ENCODE measurements at places on chromosomes 6 and 20.

DNA sequence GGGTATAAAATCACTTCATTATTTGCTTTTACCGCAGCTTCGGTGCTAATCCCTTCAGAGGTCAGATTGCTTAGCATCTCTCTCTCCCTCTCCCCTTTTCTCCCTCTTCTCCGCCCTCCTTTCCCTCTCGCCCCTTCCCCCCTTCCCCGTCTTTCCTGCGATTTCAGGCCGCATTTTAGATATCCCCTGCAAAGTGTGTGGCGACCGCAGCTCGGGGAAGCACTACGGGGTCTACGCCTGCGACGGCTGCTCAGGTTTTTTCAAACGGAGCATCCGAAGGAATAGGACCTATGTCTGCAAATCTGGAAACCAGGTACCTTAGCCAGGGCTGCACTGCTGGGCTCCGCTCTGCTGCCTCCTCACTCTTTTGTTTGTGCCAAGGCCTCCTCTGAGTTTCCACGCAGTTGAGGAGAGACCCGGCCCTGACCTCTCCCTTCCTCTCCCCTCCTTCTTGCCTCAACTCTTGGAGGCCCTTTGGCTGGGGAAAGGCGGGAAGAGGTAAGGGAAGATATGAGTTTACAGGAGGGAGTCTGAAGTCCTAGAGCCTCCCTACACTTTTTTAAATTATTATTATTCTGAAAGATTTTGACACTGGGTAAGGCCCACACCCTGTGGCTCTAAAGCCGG lies 5.6 kb downstream of the NR2E1 start:
- no peak for DNase-seq

GRCh38 chr20:20396794-20397193 lies 28.9 kb downstream of the INSM1 start:
- no peak for DNase-seq

GRCh38 chr6:30954631-30955366 lies 14.0 kb downstream of the MUCL3 start:
- no peak for DNase-seq

GRCh38 chr20:56793916-56794315 lies 164.8 kb downstream of the TFAP2C start:
- DNase-seq: no peak

DNA sequence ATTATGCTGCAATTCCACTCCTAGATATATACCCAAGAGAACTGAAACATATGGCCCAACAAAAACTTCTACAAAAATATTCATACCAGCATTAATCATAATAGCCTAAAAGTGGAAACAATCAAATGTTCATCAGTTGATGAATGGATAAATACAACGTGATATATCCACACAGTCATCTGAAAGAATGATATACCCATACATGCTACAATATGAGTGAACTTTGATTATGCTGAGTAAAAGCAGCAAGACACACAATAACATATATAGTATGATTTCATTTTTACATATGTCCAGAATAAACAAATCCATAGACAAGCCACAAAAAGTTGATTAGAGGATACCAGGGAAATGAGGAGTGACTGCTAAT lies 30.7 kb downstream of the CDK19 start:
- no peak for DNase-seq

DNA sequence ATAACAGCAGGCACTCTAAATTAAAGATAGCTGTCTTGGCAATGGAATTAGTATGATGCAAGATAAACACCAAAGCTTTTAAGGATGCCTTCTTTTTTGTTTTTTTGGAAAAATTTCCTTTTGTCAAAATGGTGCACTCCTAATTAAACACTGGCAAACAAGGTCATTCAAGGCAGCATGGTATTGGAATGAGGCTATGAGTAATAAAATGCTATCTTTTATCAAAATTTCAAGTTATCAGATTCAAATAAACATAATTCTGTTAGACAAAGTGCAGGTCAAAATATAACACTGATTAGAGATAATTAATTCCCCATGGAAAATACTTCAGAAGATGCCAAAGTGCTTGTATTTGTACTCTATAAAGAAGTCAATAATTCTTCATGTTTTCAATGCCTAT lies 514.1 kb downstream of the TENT5A start:
- no peak for DNase-seq

- no peak for DNase-seq
These were observed 179.7 kb upstream of the GJE1 start for GRCh38 chr6:141953072-141953471.

GRCh38 chr20:56506103-56506502 lies 18.4 kb upstream of the FAM209A start:
- no peak for DNase-seq

DNA sequence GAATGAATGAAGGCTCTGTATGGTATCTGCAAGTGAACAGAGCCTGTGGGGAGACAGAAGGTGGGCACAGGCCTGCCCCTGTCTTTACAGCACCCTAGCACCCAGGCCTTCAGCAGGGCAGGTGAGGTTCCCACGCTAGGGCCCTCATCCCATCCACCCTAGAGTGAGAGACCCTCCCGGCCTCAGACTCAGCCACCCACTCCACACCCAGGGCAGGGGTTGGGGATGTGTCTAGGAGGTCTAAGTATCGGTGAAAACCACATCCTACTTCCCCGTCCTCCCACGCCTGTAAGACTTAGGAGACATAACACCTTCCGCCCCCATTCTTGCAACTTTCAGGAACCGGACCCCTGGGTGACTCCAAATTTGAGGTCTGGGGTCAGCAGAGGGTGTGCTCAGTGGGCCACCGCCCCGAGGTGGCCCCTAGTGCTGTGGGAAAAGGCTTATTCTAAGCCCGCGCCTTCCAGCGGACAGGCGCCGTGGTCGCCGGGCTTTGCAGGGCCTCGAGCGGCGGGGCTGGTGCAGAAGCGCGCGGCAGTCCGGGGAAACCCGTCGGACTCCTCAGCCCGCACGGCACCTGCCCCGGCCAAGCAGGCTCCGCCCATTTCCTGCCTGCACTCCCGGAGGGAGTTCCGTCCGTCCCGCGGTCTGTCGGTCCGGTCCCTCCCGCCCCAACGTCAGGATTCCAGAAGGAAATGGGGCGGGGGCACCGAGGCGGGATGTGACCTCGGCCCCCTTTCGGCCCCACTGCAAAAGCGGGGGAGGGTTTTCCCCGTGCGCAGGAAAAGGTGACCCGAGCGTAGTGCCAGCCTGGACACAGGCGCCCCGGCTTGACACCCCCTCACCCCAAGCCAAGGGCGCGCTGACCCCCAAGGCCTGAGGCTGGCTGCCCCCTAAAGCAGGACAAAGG lies 868 bp downstream of the SAMD10 start:
- DNase-seq: peak; percentile 60

- DNase-seq: no peak
These were observed 64.4 kb upstream of the KCNG1 start for GRCh38 chr20:51087266-51087665.

DNA sequence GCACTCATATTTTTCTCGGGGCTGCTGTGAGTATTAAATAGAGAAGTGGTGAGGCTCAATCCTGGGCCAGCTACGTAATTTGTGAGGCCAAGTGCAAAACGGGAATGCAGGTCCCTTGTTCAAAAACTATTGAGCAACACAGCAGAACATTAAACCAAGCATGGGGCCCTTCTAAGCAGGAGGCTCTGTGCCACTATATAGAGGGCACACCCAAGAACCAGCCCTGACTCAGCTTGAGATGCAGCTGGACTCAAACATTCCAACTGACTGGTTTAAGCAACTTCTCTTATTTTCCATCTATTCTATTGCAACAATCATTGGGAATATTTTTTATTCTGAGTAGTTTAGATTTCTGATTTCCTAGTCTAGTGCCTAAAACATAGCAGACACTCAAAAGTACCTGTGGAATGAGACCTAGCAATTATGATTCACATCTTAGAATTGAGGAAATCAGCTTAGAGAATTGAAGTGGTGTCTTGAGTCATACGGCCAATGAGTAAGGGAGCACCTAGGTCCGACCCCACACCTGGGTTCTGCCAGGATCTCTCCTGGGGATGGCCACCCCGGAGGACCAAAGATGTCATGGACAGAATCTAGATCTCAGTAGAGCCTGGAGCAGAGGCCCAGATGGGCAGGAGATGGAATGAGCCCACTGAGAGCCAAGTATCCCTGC lies 1.3 kb downstream of the SIRPB2 start:
- DNase-seq: no peak

GRCh38 chr6:112109262-112109661 lies 21.9 kb downstream of the FAM229B start:
- no peak for DNase-seq

- DNase-seq: no peak
These were observed 78.4 kb upstream of the SLC22A23 start for GRCh38 chr6:3535033-3535775.

DNA sequence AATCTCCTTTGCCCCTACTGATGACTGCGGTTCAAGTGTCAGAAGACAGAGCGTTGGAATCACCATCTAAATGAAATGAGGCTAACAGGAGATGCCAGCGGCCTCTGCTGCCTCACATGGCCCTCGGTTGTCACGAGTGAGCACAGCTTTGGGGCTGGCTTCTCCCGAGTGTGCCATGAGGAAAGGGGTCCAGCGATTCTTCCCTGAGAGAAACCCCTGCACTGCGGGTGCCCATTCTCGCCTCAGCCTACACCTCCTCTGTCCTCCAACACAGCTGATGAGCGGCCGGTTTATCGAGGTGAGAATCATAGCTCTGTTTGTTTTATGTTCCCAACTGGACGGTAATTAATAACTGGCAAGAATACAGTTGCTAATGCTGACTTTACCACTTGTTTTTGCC lies 144.7 kb upstream of the RPS6KA2 start:
- DNase-seq: no peak

DNA sequence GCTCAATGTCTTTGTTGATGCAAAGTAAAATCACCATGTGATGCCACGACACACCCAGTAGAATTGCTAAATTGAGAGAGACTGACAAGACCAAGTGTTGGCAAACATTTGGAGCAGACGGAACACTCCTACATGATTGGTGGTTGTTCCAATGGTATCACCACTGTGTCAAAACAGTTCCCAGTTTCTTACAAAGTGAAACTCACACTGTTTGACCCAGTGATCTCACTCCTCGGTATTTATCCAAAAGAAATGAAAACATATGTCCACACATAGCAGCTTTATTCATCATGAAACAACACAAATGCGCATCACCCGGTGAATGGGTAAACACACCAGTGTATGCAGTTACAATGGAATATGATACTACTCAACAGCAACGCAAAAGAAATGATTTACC lies 74.0 kb upstream of the SULF2 start:
- DNase-seq: no peak

DNA sequence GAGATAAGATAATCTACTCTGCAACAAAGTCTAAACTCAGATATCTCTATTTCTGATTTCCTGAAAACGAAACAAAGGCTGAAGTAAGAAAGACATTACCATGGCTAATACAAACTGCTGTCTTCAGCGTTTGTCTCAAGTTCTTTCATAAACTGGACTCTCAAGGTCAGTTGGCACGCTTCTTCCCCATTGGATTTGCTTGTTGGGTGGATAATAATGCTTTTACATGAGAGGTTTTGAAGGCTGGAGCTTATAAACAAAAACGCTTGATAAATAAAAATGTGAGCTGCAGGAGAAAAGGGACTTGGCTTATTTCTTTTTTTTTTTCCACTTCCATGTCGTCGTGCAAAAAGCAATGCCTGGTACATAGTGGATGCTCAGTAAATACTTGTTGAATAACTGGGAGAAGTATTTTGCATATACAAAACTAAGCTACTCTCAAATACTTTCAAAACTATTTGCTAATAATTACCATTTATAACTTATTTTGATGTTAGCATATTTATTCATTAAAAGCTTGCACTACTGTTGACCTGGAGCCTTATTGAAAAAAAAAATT lies 65.7 kb upstream of the EEF1A1 start:
- DNase-seq: no peak

DNA sequence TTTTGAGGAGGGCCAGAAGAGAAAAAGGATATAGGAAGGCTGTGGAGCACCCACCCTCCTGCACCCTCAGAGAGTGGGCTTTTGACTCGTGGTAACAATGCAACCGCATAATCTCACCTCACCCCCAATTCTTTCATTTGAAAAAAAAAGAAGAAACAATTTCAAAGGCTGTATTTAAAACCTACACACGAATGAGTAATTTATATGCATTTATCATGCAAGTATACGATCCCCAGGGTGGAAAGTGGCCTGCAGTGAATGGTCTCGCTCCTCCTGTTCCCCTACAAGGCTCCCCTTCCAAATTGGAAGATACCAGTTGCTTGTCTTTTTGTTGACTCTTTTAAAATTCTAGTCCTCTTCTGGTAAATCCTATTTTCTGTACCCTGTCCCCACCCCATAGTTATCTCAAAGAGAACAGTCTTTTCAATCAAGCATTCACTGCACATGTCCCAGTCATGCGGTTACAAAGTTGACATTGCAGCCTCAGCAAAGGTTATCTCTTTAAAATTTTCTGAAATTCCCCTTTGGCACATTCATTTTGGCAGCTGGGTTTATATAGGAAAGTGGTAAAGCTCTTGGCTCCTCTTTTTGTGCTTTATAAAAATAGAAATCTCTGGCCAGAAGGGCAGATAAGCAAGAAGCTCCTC lies 110.6 kb downstream of the ARID1B start:
- no peak for DNase-seq

- no peak for DNase-seq
These were observed 17.5 kb downstream of the PPARD start for GRCh38 chr6:35359744-35360348.

GRCh38 chr20:39541136-39541803 lies 579.1 kb downstream of the DHX35 start:
- DNase-seq: no peak

GRCh38 chr6:141359953-141360352 lies 772.8 kb upstream of the GJE1 start:
- no peak for DNase-seq

GRCh38 chr6:154395878-154396277 lies 39.3 kb upstream of the IPCEF1 start:
- DNase-seq: no peak

DNA sequence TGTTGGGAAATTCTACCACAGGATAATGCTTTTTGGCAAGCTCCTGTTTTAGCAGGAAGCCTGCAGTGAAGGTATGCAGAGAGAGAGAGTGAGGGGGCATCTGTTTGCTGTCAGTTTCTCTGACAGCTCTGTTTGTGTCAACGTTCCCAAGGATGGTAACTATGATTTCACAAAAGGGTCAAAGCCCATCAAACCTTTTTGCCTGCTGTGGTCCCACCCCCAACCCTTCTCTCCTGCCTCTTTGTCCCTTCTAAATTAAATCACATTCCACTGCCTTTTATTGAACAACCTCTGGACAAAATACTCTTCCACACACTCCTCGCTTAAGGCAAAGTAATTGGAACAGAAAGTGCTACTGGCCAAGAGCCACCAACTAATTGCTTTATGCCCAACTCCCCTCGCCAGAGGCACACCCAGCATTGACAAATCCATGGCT lies 128.3 kb downstream of the TSHZ2 start:
- DNase-seq: no peak

All from stimulated activated CD8-positive, alpha-beta memory T cell treated with anti-CD3 and anti-CD28 coated beads, Interleukin-4, amount 100 ng/mL, for 24 hours (primary cell).